ENCODE measurements at places on chromosomes 11 and 22.

- DNase-seq, result no peak
Observed at GRCh38 chr11:64156235-64157011, 9.5 kb downstream of the MACROD1 start.

- peak; percentile 86 for DNase-seq
Observed at GRCh38 chr11:66068154-66068821, 1.8 kb upstream of the PACS1 start.

- DNase-seq, result no peak
Observed at GRCh38 chr11:34466802-34467488, 28.2 kb downstream of the CAT start.

GRCh38 chr11:72771507-72771906 lies 19.3 kb upstream of the ARAP1 start:
- DNase-seq, result no peak

GRCh38 chr11:62054484-62055121 lies 69.2 kb upstream of the INCENP start:
- peak; percentile 51 for DNase-seq

DNA sequence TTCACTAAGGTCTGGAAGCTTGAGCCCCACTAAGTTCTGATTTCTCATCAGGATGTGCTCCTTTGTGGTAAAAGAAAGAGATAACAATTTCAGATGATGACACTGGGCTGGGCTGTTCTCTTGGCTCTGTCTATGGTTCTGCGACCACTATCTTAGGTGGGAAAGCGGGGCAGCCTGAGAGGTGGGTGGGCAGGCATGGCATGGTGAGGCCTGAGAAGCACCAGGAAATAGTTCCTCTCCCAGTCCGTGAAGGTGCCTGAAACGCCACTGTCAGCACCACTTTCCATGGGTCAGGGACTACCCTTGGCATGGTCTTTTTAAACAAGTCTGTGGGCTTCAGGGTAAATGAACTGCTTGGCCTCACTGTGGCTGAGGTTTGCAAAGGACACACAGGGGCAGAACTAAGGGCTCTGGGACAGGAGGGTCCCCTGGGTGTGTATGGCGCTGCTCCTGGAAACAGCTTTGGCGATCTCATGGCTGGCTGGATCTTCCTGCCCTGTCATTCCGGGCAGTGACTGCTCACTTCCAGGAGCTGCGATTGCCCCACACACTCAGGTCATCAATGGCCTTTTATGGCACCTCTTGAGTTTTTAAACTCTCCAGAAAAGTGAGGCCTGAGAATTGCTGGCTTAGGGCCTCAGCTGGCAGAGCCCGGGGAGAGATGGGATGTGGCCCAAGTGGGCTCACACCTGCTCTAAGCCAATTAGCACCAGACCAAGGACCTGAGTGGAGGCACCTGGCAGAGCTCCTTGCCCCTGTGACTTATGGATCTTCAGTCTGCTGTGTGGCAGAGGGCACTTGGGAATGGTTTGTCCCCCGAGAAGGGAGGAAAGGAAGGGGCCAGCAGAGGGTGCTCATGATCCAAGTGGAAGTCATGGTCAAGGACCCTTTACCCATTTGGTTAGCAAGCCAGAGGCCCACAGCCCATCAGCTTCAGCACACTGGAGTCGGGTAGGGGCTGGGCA lies 55.6 kb upstream of the LYVE1 start:
- no peak for DNase-seq

DNA sequence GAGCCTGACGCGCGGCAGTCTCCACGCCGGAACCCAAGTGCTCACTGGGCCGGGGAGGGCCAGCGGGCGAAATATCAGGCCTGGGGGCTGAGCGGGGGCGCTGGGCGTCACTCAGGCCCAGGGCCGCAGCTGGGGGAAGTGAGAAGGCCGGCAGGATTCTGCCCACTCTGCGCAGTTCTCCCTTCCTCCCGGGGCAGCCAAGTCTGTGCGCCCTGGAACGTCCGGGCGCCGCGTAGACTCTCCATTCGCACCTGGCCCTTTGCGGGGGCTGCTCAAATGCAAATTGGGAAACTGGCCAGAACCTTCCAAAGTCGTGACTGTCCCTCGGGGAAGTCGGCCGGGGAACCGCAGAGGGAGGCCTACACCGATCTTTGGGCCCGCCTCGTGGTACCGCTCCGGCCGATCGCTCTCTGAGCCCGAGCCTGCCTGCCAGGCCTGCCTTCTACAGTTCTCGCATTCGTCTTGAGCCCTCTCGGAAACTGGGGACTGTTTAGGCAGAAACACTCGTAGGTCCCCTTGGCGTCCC lies 2.2 kb upstream of the SLC6A5 start:
- no peak for DNase-seq

DNA sequence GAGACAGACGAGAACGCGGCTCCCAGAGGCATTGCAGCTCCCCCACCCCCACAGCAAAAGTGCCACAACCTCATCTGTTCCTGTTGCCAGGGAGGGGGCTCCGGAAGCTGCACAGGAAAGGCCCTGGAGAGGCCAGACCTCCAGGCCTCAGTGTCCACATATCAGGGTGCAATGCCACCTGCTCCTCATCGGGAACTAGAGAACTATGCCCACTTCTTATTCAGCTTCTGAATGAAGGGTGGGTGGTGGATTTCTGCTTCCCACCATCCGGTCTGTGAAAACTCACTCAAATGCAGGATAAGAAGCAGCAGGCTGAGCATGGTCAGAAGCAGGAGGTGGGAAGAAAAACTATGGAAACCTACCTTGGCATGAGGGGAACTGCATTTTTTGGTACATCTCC lies 105.9 kb downstream of the MED15 start:
- DNase-seq, result no peak

GRCh38 chr11:28110821-28111200 lies 2.6 kb downstream of the METTL15 start:
- DNase-seq, result no peak

- no peak for DNase-seq
Observed at GRCh38 chr11:132493801-132494200, 1038.5 kb downstream of the OPCML start.

GRCh38 chr11:75240311-75241035 lies at the start of gene TPBGL:
Gene TPBGL (plus strand): TSS chr11:75240774. CDS start chr11:75241050, 276 bp downstream.
- DNase-seq, result no peak

- no peak for DNase-seq
Observed at GRCh38 chr11:113147249-113147648, 167.1 kb upstream of the TTC12 start.

DNA sequence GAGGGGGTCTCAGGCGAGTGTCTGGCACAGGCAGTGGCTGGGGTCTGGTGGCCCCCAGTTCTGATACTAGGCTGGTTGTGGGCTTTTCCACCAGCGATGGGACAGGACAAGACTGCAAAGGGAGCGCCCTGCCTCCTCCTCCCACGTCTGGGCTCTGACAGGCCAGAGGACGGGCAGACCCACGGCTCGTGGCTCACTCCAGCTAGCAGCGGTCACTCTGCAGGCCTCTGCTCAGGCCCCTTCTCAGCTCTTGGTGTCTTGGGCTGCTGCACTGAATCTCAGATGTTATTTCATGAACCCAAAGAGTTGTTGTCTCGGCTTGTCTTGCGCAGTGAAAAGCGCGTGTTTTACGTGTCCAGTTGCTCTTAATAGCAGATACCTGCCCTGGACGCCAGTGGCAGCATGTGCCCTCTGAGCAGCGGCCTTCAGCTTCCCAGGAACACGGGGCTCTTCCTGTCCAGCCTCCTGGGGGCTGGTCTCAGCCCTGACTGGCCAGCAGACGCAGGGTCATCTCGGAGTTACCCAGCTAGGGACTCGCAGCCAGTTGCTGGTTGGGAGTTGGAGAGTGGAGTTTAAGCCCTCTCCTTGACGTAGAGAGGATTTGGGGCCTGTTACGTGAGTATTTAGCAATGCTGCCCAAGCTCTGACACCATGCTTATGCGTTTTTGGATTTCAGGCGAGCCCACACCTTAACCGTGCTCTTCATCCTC lies 9.6 kb downstream of the PTDSS2 start:
- no peak for DNase-seq

DNA sequence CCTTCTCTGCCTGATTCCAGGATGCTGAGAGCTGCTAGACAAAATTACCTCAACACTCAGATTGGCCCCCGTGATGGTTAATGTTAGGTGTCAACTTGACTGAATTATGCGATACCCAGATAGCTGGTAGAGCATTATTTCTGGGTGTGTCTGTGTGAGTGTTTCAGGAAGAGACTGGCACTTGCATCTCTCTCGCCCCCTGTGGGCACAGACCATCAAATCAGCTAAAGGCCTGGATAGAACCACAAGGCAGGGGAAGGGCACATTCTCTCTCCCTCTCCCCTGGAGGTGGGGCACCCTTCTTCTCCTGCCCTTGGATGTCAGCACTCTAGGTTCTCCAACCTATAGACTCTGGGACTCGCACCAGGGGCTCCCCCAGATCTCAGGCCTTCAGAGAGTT lies 79.7 kb downstream of the KIRREL3 start:
- no peak for DNase-seq

- DNase-seq, result no peak
Observed at GRCh38 chr11:110435780-110436717, 6.3 kb downstream of the FDX1 start.

- no peak for DNase-seq
Observed at GRCh38 chr11:4697585-4697984, at the start of gene OR51E2. Gene OR51E2 (minus strand): TSS chr11:4697853. CDS start chr11:4682711, 15,142 bp downstream.

DNA sequence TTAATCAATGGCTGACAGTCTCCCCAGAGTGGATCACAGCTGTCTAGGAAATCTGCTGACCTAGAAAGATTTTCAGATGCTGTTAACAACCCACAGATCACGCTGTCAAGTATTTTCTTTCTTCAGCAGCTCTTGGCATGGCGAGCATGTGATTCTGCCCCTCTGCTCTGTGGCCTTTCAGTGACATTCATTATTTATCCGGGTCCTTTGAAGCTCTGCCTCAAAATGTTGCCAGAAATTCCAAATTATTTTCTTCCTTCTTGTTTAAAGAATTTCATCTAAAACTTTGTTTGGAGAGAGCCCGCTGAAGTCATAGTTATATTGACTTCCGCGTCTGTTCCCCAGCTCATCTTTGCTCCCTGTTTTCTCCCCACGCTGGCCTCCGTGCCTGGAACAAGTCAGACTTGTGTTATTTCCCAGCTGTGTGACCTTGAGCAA lies 134.1 kb downstream of the COMMD9 start:
- no peak for DNase-seq

Measured in NCI-H2227 treated with DMSO at 0.1 percent for 48 hours (cell line).